ENCODE measurements at places on chromosomes 13 and 19.

GRCh38 chr19:32910874-32911273, 41.3 kb upstream of the SLC7A9 start:
- DNase-seq, result no peak

DNA sequence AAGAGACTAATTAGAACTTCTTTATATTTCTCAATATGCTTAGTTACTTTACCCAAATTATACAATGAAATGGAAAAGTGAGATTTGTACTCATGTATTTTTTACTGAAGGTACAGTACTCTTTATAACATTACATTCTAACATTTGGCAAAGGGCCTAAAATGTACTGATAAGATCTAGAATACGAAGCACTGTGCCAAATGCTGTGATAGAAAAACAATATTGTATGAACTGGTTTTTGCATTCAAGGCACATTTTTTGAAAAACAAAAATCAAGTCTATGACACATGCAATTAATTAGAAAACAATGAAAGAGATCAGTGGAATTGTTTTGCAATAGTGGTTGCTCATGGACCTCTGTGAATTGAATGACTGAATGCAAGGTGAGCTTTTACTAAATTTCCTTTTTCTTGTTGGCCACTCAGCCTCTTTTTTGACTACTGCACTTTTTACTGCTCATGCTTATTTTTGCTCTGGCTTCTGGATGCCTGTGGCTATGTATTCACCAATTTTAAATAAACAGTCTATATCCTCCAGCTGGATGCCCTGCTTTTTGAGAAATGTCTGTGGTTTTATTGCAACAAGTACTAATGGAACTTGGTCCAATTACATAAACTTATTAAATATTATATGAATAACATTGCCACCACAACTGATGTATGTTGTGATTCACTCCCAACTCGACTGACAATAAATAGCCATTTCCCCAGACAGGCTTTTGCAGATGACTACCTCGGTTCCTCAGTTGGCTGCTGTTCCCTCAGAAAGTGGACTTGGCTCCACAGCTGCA, 41.4 kb upstream of the OBI1 start:
- no peak for DNase-seq

- DNase-seq, result peak; percentile 55
These were observed 198.4 kb downstream of the COL4A1 start for GRCh38 chr13:110108348-110109139.

DNA sequence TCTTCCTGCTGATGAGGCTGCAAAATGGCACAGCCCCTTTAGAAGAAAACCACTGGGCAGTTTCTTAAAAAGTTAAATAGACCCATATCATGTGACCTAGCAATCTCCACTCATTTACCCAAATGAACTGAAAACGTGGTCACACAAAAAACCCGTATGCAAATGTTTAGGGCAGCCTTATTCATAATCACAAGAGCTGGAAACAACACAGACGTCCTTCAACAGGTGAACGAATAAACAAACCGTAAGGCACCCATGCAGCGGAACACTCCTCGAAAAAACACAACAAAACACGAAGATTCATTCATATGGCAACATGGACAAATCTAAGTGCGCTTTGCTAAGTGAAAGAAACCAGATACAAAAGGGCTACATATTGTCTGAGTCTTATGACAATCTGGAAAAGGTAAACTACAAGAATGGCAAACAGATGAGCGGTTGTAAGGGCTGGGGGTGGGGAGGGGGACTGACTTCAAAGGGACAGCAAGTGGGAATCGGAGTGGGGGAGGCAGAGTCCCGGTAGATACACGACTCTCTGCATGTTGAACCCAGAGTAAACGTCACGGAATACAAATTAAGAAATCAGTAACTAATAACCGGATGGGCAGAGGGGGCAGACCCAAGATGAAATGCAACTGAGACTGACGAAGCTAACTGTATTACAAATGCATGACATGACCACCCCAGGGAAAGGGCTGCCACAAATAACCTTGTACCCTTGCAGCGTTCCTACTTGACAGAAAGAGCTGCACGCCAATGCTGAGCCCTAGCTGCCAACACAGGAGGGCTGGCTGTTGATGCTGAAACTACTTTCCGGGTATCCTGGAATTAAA, 33.4 kb downstream of the MLLT1 start:
- no peak for DNase-seq

DNA sequence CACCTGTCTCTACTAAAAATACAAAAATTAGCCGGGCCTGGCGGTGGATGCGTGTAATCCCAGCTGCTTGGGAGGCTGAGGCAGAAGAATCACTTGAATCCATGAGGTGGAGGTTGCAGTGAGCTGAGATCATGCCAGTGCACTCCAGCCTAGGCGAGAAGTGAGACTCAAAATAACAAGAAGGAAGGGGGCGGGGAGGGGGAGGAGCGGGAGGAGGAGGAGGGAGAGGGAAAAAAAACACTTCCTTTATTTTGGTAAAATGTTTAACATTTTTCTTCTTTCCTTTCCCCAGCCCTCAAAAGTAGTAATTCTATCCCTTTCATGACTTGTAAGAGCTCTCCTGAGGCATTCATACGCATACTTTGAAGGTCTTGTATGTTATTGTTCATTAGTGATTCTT, 44.3 kb downstream of the SPRY2 start:
- no peak for DNase-seq

DNA sequence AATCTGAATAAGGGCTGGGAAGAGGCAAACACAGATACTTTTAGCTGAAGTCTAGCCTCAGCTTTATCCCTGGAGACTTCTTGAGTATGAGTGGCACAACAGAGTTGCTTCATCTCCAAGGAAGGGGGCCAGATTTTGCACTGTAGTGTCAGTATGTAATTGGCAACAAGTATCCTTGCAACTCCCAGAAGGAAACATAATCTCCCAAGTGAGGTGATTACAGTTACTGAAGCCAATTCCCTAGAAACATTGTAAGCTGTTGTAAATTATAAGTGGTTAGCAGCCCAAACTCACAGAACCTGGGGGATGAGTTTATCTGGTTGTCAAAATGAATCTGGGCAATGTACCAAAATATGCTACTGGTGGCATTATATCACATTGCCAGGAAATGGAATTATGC, 2065.7 kb upstream of the PCDH20 start:
- no peak for DNase-seq

DNA sequence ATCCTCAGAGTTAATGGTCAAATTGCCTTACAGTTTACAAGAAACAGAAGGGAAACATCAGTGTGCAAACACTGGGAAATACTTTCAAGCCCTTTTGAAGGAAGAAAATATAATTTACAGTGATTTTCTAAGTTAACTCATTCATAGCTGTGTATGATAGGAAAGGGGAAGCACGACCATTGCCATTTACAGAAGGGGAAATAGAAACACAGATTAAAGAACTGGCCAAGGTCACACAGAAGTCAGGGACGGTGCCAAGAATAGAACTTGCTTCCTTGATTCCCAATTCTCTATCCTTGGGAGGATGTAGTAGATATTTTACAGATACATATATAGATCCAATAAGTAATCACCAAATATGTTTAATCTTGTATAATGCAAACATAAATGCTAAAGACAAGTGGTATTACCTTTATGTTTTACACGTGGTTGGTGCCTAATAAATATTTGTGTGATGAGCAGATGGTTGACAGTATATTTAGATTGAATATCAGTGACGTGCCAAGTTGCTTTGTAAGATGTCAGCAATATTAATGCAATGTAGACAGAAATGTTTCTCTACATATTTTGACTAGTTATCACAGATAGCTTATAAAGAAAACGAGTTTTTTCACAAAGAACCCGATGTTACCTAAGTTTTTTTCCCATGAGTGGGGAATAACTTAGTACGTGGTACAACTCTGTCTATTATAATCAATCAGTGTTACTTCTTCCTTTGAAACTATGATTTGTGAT, 73.1 kb downstream of the FLT1 start:
- DNase-seq, result no peak

GRCh38 chr19:10332965-10333757, at the start of gene RAVER1:
TSS of gene RAVER1 (minus strand) at chr19:10333529. CDS start at chr19:10333507, 22 bp downstream.
- peak; percentile 99 for DNase-seq

DNA sequence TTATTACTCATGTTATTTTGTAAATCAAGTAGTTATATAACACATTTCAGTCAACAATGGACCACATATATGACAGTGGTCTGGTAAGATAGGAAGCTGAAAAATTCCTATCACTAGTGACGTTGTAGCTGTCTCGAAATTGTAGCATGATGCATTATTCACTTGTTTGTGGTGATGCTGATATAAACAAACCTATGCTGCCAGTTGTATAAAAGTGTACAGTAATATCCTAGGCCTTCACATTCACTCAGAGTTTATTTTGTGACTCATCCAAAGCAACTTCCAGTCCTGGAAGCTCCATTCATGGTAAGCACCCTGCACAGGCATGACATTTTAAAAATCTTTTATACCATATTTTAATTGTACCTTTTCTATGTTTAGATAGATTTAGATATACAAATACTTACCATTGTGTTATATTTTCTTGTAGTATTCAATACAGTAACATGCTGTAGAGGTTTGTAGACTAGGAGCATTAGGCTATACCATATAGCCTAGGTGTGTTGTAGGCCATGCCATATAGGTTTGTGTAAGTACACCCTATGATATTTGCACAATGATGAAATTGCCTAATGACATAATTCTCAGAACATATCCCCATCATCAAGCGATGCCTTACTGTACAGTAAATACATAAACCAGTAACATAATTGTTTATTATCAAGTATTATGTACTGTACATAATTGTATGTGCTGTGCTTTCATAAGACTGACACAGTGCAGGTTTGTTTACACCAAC, 49.3 kb downstream of the IFT88 start:
- DNase-seq, result no peak

DNA sequence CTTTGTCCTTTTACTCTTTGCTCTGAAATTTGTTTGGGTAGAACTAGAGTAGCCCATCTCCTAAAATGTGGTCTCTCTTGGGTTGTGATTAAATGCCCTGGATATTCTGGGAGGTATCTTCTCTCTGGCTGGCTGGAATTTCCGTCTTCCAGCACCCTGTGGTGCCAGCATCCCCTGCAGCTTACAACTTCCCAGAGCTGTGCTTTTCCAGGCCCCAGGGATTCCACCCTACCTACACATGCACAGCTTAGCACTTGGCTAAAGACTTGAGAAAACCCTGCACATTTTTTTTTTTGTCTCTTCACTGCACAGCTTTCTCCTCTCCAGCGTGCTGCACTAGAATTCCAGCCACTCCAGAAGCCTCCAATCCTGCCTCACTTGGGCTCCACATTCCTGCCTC, 334.7 kb downstream of the IRS2 start:
- no peak for DNase-seq

DNA sequence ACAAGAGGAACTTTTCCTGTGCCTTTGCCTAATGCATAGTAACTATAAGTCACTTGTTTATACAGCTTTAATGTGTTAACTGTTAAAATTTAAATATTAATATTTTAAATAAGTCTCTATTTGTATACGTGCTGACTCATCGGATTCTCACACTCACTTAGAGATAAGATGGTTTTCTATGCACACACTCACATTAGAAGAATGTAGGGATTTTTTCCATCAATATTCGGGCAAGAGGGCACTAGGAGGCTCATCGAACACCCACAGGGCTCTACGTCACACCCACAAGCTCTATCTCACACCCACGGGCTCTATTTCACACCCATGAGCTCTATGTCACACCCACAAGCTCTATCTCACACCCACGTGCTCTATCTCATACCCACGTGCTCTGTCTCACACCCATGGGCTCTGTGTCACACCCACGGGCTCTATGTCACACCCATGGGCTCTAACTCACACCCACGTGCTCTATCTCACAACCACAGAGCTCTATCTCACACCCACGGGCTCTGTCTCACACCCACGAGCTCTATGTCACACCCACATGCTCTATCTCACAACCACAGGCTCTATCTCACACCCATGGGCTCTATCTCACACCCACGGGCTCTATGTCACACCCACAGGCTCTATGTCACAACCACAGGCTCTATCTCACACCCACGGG, 73.4 kb downstream of the COL4A2 start:
- no peak for DNase-seq

- no peak for DNase-seq
These were observed 108.1 kb downstream of the FGF14 start for GRCh38 chr13:102293723-102294122.

DNA sequence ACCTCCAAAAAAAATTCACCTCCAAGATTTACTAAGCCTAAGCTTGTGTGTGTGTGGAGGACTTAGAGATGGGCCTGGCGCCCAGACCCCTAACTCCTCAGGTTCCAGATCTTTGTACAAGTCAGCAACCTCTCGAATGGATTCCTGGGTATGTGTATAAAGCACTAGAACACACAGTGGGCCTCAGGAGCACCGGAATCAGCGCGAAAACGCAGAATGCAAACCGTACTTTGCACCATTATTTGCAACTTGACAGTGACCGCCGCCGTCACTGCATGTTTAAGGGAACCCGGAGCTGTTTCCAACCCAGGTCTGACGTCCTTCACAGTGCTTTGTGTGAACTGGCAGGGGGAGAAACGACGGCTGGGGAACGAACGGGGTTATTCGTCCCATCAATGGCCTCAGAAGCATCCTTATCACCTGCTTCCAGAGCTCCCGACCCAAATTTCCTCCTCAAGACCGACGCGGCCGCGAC, 688 bp downstream of the ZNF606 start:
- no peak for DNase-seq

DNA sequence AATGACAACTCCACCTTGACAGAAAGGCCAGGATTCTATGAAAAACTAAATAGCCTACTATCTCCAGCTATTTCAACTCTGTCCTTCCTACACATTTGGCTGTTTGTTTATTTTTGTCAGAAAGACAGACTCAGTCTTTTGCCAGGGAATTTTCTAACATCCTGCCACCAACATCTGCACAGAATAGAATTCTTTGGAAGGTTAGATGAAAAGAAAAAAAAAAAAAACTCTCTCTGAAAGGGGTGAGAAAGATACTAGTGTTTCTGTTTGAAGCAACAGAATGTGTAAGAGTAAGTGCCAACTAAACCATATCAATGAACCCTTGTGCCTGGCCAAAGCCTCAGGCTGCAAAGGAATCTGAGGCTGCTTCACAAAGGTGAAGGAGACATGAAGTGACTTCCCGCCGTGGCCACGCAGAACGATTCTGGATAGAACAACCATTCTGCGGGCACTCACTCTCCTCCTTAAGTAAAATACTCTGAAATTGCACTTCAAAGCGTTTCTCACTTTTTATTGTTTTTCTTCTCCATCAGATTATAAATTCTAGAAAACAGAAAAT, 498.2 kb downstream of the IRS2 start:
- no peak for DNase-seq

DNA sequence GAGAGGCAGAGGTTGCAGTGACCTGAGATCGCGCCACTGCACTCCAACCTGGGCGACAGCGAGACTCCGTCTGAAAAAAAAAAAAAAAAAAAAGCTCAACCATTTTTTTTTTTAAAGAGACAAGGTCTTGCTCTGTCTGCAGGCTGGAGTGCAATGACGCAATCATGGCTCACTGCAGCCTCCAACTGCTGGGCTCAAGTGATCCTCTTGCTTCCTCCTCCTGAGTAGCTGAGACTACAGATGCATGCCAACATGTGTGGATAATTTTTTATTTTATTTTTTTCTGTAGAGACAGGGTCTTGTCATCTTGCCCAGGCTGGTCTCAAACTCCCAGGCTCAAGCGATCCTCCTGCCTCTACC, 10.3 kb downstream of the EHD2 start:
- DNase-seq, result no peak
